ENCODE measurements at places on chromosomes 4 and X.

DNA sequence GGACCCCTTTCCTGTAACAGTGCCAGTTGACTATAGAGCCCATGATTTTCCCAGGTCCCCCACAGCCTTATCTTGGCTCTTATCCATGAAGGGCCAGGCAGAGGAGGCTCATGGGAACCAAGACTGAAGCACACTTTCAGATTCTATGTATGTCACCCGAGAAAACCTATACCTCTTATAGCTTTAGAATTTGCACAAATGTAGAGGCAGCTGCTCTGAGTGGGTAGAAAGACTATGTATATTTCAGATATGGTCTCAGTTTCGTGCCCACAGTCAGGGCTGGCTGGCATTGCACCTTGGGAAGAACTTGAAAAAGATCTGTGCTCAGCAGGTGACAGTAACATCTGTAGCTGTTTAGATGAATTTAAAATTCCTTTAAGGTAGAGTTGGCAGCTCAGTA lies 8.3 kb upstream of the LNX1 start:
- DNase-seq = no peak

- no peak for DNase-seq
These were observed 211.4 kb downstream of the FMR1NB start for GRCh38 chrX:148192547-148192946.

- no peak for DNase-seq
These were observed 10.3 kb downstream of the LAP3 start for GRCh38 chr4:17587094-17587822.

GRCh38 chr4:41013746-41014145 lies 200.6 kb downstream of the APBB2 start:
- DNase-seq = no peak

- no peak for DNase-seq
These were observed 62.5 kb upstream of the RHOH start for GRCh38 chr4:40134206-40134917.

DNA sequence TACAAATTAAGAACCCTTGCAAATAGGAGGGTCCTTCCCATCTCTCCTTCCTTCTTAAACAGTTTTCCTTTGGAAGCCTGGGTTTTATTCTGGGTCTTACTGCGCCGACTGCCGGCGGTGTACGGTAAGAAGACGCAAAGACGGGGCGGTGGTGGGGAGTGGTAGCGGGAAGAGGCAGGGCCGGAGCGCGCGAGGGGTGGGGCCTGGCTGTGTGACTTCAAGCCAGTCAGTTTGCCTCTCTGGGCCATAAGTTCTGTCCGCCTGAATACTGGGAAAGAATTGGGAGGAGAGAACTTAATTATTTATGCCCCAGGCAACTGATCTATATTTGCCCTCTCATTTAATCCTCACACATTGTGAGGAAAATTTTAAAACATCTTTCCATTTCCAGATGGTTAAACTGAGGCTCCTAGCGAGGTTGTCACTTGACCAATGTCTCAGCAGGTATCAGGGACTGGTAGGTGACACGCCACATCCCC lies 726 bp upstream of the KANTR start:
- DNase-seq = peak; percentile 73

- no peak for DNase-seq
These were observed 6.0 kb downstream of the NOA1 start for GRCh38 chr4:56971383-56971782.

DNA sequence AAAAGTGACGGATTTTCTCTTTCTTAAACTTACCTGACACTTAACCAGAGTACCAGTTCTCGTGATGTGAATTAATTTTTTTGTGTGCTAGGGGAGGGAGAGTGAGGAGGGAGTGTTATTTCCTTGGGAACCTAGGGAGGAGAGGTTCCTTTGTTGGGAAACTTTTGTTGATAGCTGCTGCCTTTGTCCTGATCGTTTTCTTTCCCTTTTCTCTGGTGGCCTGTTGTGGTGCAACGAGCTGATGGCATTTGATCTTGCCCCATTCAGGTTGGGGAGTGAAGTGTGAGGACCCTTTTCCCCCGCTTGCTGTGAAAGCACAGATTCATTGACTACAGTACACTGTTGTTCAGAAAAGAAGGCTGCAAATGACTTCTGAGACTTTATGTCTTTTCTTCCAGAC lies 59.8 kb downstream of the SLC9A6 start:
- DNase-seq = no peak

- no peak for DNase-seq
These were observed 7.3 kb upstream of the TMEM185A start for GRCh38 chrX:149638860-149639259.

GRCh38 chr4:42048394-42048793 lies 58.1 kb downstream of the SLC30A9 start:
- DNase-seq = no peak

DNA sequence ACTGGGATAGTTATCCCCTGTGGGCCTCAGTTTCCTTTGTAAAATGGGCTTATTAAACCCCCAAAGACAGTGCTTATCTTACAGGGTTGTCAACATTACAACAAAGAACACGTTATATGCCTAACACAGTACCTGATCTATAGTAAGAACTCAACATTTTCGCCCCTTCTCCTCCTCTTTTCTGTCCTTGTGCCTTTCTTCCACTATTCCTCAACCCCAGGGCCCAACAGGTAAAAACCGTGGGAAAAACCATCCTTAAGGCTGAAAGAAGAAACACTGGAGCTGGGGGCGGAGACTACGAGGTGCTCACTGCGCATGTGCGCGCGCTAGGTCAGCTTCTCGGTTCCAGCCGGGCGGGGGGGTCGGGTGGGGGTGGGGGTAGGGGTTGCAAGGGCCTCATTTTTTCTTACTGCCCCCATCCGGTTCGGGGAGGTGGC lies 426 bp upstream of the XIAP start:
- peak; percentile 45 for DNase-seq

DNA sequence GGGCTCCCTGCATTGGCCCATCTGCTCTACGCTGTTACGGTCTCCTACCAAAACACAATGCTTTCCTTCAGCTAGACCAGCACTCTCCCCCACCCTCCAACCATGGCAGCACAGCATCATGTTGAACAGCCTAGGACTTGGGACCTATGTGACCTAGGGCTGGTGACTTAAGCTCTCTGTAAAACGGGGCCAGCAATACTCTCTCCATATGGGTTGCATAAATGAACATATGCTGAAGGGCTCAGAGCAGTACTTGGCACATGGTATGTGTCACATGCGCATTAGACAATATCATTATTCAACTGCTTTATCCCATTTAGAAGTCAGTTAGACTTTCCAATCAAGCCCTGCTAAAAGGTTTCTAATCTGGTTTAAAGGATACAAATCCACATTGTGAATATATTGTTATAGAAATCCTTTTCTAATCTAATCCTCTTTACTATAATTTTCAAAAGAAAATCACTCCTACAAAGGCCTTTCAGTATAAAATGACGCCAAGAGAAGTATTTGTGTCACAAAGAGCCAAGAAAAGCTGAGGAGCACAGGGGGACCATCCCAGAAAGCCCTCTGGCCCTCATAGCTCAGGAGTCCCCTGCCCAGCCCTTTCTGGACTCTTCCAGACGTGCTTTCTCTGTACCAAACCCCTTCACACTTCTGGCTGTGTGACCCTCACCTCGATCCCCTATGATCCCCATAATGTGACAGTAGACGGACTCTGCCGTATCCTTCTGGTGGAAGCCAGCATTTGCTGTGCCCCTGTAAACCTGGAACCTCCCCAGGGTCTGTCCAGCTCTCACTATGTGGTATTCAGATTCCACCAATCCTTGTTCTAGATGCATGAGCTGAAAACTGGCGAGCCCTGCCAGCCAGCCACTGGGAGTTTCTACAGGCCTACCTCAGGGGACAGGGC lies 42.3 kb downstream of the NSG1 start:
- no peak for DNase-seq

DNA sequence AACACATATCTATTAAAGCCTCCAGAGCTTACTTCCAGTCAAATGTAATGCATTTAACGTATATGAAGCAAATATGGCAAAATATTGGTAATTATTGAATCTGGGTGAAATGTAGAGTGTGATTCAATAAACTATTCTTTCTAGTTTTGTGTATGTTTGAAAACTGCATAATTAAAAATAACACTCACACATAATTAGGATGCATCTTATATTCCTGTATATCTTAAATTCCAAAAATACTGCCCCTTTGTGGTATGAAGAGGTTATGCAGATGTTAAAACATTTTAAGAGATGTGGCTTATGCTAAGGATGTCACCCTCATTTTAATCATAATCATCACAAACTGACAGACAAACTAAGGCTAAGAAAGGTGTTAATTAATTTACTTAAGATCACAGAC lies 182.9 kb downstream of the COX18 start:
- no peak for DNase-seq

GRCh38 chr4:2793586-2794485 lies 951 bp downstream of the SH3BP2 start:
- no peak for DNase-seq

GRCh38 chr4:113278324-113278934 lies 229.0 kb downstream of the ANK2 start:
- DNase-seq = peak; percentile 37

DNA sequence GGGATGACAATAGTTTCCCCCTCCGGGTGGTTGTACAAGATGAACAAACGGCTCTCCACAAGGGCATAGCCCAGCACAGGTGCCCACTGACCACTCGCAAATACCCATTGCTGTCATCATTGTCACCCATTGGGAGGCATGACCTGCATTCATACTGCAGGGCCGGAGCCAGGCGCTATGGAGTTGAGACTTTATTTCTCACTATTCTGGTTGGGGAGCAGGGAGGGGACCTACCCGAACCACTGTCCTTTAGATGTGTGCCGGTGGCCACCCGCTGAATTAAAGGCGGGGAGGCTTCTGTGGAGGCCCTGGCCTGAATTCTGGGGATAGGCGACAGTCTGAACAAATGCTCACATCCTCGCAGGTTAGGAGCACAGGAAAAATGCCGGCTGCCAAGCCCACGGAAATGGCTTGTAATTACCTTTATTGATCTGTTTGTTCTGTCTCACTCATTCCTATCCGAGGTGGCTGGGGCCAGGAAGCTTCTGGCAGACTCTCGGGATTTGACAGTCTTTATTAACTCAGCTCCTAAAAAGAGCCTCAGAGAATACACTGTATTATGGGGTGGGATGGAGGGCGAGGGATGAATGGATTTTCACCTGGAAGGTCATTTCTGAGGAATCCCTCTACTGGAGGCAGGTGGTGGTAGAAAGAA lies 125.1 kb upstream of the PSAPL1 start:
- DNase-seq = no peak

DNA sequence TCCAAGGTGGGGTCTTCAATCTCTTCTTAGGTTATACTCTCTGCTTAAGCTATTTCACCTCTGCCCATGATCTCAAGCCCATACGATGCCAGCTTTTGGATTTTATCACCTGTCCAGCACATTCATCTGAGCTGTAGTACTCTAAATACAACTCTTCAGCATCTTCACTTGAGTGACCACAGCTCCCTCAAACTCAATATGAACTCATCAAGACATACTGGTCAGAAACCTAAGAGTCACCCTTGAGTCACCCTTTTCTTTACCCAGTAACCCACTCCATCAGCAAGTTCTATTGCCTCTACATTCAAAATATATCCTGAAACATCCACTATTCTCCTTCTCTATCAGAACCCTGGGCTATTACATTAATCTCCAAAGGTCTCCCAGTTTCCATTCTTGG lies 69.4 kb downstream of the DCHS2 start:
- no peak for DNase-seq

DNA sequence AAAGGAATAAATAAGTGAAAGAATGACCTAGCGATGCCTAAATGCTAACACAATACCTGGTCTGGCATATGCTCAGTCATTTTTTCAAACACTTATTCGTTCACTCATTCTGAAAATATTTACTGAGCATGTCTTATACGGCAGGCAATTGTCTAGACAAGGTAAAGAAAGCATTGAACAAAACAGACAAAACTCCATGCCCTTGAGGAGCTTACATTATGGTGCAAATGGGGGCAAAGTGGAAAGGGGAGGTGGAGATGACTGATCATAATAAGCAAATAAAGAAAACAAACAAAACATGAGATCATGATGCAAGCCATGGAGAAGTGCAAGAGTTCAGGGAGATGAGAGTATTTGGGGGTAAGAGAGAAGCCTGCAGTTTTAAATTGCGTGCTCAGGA lies 334.6 kb upstream of the PPARGC1A start:
- no peak for DNase-seq

- DNase-seq = no peak
These were observed 74.6 kb downstream of the RAPGEF2 start for GRCh38 chr4:159177265-159178150.

DNA sequence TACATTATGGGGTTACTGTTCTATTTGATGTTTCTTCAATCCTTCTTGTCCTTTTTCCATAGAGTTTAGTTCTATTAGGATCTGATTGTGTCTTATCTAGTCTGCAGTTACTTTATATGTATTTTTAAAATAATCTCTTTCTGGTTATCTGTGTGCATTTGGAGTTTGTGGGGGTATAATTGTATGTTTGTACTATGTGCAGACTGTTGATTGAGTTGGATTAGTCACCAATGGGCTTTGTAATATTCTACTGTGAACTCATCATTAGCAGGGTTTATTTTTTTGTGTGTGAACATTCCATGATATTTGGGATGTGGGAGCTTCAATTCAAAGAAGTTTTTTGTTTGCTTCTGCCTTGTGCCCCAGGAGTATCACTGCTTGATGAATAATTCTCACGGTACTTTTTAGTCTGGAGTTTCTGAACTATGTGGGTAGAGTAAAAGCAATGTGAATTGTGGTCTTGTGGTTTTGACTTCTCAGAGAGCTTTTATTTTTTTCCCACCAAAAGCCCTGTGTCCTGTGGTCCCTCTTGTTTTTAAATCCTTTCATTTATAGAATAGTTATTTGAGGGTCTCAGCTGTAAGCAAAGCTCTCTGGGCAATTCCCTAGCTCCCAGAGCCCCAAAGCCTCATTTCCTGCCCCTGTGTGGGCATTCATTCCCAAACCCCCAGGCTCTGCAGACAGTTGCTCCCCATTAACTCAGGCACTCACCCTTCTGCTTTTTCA lies 127.8 kb downstream of the PHKA2 start:
- DNase-seq = no peak

DNA sequence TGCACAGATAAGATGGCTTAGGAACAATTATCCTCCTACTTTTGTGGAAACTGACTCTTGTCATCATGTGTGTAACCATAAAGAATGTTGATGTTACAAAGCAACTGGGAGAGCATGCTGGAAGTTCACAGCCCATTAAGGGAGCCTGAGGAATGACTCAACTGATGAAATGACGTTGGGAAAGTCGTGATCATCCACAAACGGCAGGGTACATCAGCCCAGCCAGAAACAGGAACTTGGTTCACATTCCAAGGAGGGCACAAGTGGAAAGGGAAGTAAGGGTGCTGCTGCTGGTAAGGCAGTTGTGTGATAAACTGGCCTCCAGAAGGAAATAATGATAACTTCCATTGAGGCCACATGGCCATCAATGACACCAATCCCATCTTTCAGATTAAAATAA lies 6.7 kb downstream of the TEC start:
- DNase-seq = no peak

DNA sequence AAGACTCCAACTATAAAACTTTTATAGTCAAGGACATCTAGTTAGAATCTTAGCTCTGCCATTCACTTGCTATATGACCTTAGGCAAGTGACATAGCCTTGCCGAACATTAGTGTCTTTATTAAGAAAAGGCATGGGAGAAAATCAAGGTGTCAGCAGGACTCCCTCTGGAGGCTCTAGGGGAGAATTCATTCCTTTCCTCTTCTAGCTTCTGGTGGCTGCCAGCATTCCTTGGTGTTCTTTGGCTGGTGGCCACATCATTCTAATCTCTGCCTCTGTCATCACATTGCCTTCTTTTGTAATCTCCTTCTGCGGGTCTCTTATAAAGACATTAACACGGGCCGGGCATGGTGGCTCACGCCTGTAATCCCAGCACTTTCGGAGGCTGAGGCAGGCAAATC lies 99.8 kb downstream of the PPP1R2C start:
- no peak for DNase-seq

Measured in CD4-positive, alpha-beta T cell treated with Interleukin-6 at 100 ng/mL for 8 hours (primary cell).